ENCODE measurements at places on chromosomes 13 and 19.

GRCh38 chr19:11115042-11115441, 25.8 kb downstream of the LDLR start:
- H3K27me3 ChIP-seq: no peaks in the 10 kb centered on the region
- H3K36me3 ChIP-seq: peaks cover 10% of the 10 kb centered on the region
- no peak overlapping the region for H3K27ac ChIP-seq
- H3K4me1 ChIP-seq: no peaks in the 10 kb centered on the region
- no peak for DNase-seq

DNA sequence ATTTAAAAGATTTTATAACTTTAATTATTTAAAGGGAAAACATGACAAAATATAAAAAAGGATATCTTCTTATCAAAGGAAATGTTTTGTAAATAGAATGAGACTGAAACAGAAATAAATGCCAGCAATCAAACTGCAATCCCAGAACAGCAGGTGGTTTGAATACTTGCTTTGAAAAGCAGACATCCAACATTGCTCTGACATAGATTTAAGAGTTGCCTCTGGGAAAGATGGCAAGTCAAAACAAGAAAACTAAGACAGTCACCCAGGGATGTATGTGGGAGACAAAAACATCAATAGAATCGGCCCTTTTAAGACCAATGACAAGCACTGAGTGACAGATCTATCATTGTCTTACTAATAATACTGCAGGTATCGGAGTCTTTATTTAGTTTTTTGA, 789.7 kb upstream of the GPC6 start:
- H3K4me3 ChIP-seq: no peak overlapping the region
- no peaks in the 10 kb centered on the region for H3K27me3 ChIP-seq
- H3K36me3 ChIP-seq: no peaks in the 10 kb centered on the region
- H3K4me1 ChIP-seq: no peaks in the 10 kb centered on the region
- DNase-seq: no peak

GRCh38 chr19:13962699-13963602, 10.6 kb downstream of the DCAF15 start:
- no peak for DNase-seq
- no peak overlapping the region for H3K4me3 ChIP-seq
- H3K27me3 ChIP-seq: no peaks in the 10 kb centered on the region
- no peaks in the 10 kb centered on the region for H3K4me1 ChIP-seq
- no peak overlapping the region for H3K27ac ChIP-seq

DNA sequence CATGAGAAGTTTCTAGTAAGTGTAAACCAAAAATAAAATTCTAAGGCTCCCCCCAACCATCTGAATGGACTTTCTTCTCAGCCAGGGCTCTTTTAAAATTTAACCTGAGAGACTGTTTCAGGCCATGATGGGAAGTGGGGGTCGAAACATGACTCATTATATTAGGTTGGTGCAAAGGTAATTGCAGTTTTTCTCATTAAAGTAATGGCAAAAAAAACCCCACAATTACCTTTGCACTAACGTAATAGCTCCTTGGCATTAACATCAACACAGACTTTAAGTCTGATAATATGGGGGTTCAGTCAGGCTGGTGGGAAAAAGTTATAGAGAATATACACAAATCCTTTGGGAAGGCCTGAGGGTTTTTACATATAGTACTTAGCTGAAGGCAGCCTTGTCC, 9.4 kb upstream of the SPART start:
- H3K27ac ChIP-seq: no peak overlapping the region
- H3K4me3 ChIP-seq: no peak overlapping the region
- H3K27me3 ChIP-seq: no peaks in the 10 kb centered on the region
- DNase-seq: no peak
- no peaks in the 10 kb centered on the region for H3K36me3 ChIP-seq

DNA sequence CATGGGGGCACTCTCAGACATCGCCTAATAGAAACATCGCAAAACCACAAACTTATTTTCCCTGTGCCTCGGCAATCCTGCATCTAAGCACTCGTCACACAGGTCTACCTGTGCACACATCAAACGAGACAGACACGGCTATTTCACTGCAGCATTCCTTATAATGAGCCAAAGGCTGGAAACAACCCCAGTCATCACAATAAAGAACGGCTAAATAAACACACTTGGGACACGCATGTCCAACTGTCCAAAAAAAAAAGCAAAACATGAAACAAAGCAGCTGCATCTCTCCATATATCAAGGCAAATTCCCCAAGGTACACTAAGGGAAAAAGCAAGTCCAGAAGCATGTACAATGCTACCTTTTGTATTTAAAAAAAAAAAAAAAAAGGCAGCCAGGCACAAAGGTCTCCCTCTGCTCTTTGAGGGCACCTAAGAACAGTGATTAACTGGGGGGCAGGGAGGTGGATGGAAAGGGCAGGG, 27.2 kb upstream of the CCNP start:
- peaks cover 12% of the 10 kb centered on the region for H3K4me1 ChIP-seq
- H3K27ac ChIP-seq: no peak overlapping the region
- peaks cover 57% of the 10 kb centered on the region for H3K36me3 ChIP-seq
- no peak overlapping the region for H3K4me3 ChIP-seq

- H3K4me3 ChIP-seq: no peak overlapping the region
- DNase-seq: no peak
- H3K27ac ChIP-seq: no peak overlapping the region
- H3K27me3 ChIP-seq: no peaks in the 10 kb centered on the region
Observed at GRCh38 chr13:25733001-25733491, 318.8 kb downstream of the SHISA2 start.

- H3K4me1 ChIP-seq: no peaks in the 10 kb centered on the region
- H3K36me3 ChIP-seq: no peaks in the 10 kb centered on the region
- no peak overlapping the region for H3K4me3 ChIP-seq
Observed at GRCh38 chr19:19537075-19538048, 703 bp upstream of the CILP2 start.

DNA sequence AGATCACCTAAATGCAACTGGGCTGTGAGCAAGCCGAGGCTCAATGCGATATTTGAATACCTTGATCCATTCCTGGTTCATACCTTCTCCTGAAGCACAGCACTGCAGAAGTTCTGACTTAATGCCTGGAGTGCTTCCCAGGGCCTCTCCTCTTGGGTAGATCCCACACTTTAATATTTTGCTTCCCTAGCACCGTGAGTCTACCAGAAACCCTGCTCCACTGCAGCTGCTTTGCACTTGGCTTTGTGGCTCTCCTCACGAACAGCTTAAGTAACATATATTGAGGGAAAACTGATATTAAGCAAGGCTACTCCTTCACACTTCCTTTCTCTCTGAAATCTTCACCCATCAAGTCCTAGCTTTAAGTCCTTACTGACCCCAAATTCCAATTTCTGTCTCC, 51.6 kb upstream of the C13orf42 start:
- DNase-seq: no peak
- H3K4me1 ChIP-seq: no peaks in the 10 kb centered on the region
- no peaks in the 10 kb centered on the region for H3K36me3 ChIP-seq
- H3K27ac ChIP-seq: no peak overlapping the region
- H3K4me3 ChIP-seq: no peak overlapping the region

DNA sequence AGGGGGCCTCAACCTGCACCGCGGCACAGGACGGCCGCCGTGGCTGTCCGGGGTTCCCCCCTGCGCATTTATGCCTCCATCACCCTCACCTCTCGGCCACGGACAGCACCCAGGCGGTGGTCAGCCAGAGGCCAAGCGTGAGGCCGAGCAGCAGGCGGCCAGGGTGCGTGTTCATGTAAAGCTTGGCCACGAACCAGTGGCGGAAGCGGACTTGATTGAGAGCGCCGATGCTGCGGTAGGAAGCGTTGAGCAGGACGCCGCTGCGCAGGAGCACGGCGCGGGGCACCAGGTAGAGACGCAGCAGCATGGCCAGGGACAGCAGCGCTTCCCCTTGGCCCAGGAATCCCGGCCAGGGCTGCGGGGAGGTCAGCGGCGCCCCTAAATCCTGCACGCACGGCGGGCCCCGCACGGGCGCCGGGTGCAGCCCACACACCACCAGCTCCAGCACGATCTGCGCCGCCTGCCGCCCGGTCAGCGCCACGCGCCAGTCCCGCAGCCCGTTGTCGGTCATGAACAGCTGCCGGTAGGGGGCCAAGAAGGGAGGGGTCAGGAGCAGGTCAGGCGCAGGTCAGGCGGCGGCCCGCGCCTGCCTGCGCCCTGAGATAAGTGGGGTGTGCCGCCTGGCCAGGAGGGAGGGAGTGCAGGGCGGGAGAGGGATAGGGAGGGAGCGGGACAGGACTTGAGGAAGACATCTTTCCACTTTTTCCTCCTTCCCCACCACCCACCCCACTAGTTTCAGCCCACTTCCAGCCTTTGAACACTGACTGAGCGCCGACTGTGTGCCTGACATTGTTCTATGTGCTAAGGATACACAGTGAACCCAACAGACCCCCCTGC, 6.5 kb downstream of the KCNN4 start:
- no peak overlapping the region for H3K4me3 ChIP-seq

- no peak for DNase-seq
- no peaks in the 10 kb centered on the region for H3K27me3 ChIP-seq
- H3K36me3 ChIP-seq: no peaks in the 10 kb centered on the region
- H3K4me1 ChIP-seq: no peaks in the 10 kb centered on the region
Observed at GRCh38 chr13:110270507-110270906, 36.5 kb downstream of the COL4A1 start.

DNA sequence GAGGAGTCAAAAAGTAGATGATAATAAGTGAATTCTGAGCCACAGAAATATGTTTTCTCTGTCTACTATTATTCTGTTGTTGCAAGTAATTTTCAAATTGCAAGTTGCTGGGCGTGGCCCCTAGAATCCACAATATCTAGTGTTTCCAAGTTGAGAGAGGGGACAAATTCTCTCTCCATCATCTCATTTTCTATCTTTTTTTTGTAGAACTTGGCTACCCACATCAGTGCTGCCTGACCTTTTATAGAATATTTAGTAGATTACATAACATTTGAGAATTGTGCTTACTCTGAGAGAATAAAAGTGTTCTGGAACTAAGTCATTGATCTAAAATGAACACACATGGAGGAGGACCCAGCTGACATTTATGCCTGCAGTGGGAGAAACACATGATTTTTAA, 110.9 kb upstream of the CSNK1A1L start:
- H3K4me3 ChIP-seq: no peak overlapping the region
- H3K27me3 ChIP-seq: no peaks in the 10 kb centered on the region
- no peaks in the 10 kb centered on the region for H3K4me1 ChIP-seq
- DNase-seq: no peak
- no peaks in the 10 kb centered on the region for H3K36me3 ChIP-seq

DNA sequence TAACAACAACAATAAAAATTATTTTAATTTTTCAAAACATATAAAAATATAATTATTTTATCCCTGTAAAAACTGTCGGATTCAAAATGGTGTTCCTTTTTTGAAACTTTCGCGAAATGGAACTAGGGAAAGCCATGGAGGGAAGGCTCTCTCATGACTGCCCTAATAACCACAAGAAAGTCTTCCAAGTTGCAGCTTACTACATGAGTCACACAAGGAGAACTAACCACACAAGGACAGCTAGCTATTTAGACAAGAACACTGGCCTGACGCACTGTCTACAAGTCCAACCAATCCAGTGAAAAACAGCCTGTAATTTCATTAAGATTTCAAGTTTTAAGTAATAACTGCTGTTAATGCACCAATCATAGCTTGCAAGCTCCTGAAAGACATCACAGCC, 319.2 kb upstream of the PCDH9 start:
- no peaks in the 10 kb centered on the region for H3K36me3 ChIP-seq
- H3K4me3 ChIP-seq: no peak overlapping the region
- no peak for DNase-seq
- no peak overlapping the region for H3K27ac ChIP-seq
- H3K27me3 ChIP-seq: no peaks in the 10 kb centered on the region

GRCh38 chr13:26480246-26480855, 77.1 kb upstream of the WASF3 start:
- no peaks in the 10 kb centered on the region for H3K4me1 ChIP-seq
- H3K4me3 ChIP-seq: no peak overlapping the region
- no peaks in the 10 kb centered on the region for H3K36me3 ChIP-seq

DNA sequence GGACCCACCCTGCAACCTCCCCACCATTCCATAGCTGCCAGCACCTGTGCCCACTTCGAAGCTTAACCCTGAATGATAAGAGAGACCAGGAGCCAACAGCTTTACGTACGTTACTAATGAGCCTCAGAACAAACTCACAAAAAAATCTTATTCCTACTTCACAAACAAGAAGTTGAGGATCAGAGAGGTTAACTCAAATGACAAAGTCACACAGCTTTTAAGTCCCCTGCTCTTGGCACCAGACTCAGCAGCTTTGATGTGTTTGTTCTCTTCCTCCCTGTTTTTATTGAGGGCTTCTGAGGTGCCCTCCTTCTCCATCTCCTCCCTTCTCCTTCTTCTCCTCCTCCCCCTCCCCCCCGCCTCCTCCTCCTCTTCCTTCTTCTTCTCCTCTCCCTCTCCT, 115.4 kb downstream of the ZDHHC20 start:
- H3K36me3 ChIP-seq: no peaks in the 10 kb centered on the region
- H3K4me3 ChIP-seq: no peak overlapping the region
- H3K27me3 ChIP-seq: no peaks in the 10 kb centered on the region
- H3K4me1 ChIP-seq: no peaks in the 10 kb centered on the region

DNA sequence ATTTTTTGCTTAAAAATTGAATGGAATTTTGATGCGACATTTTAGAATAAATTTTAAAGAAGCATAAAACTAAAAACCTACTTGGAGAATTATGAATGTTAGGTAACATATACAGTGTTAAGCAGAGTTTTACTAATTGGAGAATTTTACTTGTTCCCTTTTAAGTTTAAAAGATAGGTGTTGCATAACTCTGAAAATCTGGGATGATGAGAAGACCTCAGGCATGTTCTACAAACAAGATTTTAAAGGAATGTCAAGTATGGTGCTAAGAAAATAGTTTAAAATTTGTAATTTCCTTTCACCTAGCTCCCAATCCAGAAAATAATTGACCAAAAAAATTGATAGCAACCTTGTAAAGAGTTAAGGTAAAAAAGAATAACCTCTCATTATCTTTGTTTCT, 135.8 kb downstream of the RFC3 start:
- no peak overlapping the region for H3K4me3 ChIP-seq
- H3K4me1 ChIP-seq: no peaks in the 10 kb centered on the region
- H3K27ac ChIP-seq: no peak overlapping the region
- H3K36me3 ChIP-seq: no peaks in the 10 kb centered on the region
- no peaks in the 10 kb centered on the region for H3K27me3 ChIP-seq

DNA sequence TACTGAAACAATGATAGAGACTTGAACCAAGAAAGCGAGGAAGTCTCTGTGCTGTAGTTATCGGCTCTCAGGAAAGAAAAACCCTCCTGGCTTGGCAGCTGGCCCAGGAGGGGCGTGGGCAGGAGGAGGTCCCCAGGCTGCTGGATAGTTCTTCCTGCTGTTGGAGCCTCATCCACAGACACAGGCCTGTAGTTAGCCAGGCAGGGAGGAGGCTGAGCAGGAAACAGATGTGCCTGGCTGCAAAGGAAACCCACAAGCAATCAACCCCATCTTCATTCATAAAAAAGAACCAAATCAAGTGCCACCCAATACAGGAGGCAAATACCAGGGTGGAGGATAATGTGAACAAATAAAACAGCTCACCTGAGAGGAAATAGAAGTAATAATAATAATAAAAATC, 86.2 kb downstream of the IRS2 start:
- no peaks in the 10 kb centered on the region for H3K4me1 ChIP-seq
- H3K36me3 ChIP-seq: no peaks in the 10 kb centered on the region

GRCh38 chr13:50366488-50367174, 351.4 kb downstream of the KCNRG start:
- DNase-seq: no peak
- H3K36me3 ChIP-seq: no peaks in the 10 kb centered on the region
- H3K27ac ChIP-seq: peak overlapping the region; percentile 84
- H3K4me1 ChIP-seq: peaks cover 21% of the 10 kb centered on the region
- H3K27me3 ChIP-seq: no peaks in the 10 kb centered on the region
- H3K4me3 ChIP-seq: no peak overlapping the region

- H3K27ac ChIP-seq: peak overlapping the region; percentile 24
- DNase-seq: no peak
- H3K4me3 ChIP-seq: no peak overlapping the region
- peaks cover 16% of the 10 kb centered on the region for H3K4me1 ChIP-seq
- H3K27me3 ChIP-seq: no peaks in the 10 kb centered on the region
Observed at GRCh38 chr19:39109641-39110040, 15.9 kb upstream of the PAK4 start.

Data from Panc1 (cell line).